ENCODE measurements at places on chromosomes 12 and 14. TPM values are rescaled to one million over a fixed set of nuclear protein-coding genes. Genes with fewer than 3 reads are reported as not detected.
A peak's percentile ranks its signal among the peaks of the same experiment; 100 is the strongest.

Gene KIF5A
- total RNA-seq: 1.9 TPM

Gene SOAT2
- 5.9 TPM for total RNA-seq

Gene TPPP2
- not detected for total RNA-seq

Gene HSPB8
- total RNA-seq: not detected

Gene DNAH10
- total RNA-seq: 0.05 TPM

Gene MSRB3
- total RNA-seq: not detected

Gene EVL
- 774 TPM for total RNA-seq

Gene LALBA
- not detected for total RNA-seq

Gene CCDC197
- total RNA-seq: 0.14 TPM

- H3K36me3 ChIP-seq: peaks cover 45% of the 10 kb centered on the region
- no peak overlapping the region for H3K27ac ChIP-seq
- no peak overlapping the region for H3K4me3 ChIP-seq
- peaks cover 5% of the 10 kb centered on the region for H3K4me1 ChIP-seq
- no peaks in the 10 kb centered on the region for H3K27me3 ChIP-seq
These were observed 74.7 kb downstream of the NIN start for GRCh38 chr14:50756300-50756699.

DNA sequence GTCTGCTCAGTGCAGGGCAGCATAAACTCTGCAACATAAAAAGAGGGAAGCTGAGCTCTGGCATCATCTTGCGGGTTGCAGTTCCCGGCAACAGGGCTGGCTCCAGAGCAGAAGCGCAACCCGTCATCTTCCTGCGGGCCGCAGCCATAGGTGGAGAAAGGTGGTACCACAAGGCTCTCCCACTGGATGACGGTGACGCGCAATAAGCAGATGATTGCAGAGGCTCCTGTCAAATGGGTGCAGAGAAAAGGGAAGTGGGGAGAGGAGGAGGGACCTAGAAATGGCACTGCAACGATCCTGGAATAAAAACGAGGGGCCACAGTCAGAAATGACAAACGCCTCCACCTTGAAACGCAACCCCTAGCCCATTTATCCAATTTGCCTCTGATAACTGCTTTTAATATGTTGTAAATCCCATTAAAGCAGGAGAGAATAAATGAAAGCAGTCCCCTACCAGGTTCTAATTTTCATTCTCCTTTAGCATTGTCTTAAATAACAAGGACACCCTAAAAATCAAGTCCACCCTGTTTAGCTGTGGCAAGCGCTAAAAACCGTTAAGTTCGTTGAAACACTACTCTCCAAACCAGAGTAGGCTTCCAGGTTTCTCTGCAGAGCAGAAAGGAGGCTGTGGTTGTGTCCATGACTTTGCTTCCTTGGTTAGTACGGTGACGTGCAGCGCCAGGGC, 30.9 kb upstream of the TUBA1C start:
- peaks cover 22% of the 10 kb centered on the region for H3K4me1 ChIP-seq
- peaks cover 6% of the 10 kb centered on the region for H3K27me3 ChIP-seq
- H3K27ac ChIP-seq: no peak overlapping the region
- H3K4me3 ChIP-seq: no peak overlapping the region

DNA sequence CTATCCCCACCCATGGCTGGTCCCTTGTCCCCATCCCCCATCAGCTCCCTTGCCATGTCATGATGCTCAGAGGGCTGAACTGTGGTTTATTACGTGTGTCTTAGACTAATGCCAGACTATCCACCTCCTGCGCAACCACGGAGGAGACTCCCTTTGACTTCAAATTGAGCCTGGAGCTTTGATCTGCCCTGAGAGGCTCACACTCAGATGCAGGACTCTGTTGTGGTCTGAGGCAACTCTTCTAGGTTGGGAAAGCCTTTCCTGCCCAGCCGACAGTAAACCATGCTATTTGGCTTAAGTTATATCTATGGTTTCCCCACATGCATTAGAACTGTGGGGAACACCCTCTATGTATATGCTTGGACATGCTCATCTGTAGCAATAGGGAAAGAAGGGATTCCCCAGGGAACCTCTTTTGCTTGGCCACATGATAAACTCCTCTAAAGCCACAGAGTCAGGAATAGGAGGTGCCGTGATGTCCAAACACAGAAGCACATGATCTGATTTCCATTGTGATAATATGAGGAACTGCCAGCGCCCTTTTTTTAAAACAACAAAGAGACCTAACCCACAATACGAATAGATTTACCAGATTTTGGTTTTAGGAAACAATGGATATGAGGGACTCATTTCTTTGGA, 11.1 kb upstream of the LGALS3 start:
- peaks cover 4% of the 10 kb centered on the region for H3K4me1 ChIP-seq
- DNase-seq: no peak
- H3K36me3 ChIP-seq: no peaks in the 10 kb centered on the region
- H3K27me3 ChIP-seq: peaks cover 4% of the 10 kb centered on the region
- no peak overlapping the region for H3K27ac ChIP-seq
- no peak overlapping the region for H3K4me3 ChIP-seq

GRCh38 chr14:69500736-69501135, 16.2 kb downstream of the PLEKHD1 start:
- no peaks in the 10 kb centered on the region for H3K36me3 ChIP-seq
- no peak overlapping the region for H3K27ac ChIP-seq
- no peak for DNase-seq
- H3K4me3 ChIP-seq: no peak overlapping the region
- H3K4me1 ChIP-seq: no peaks in the 10 kb centered on the region

GRCh38 chr14:93936245-93936644, 9.1 kb downstream of the FAM181A start:
- no peak for DNase-seq
- peaks cover 25% of the 10 kb centered on the region for H3K4me1 ChIP-seq
- peaks cover 54% of the 10 kb centered on the region for H3K36me3 ChIP-seq
- H3K4me3 ChIP-seq: no peak overlapping the region
- no peak overlapping the region for H3K27ac ChIP-seq

GRCh38 chr12:119808441-119808840, 68.7 kb downstream of the CIT start:
- peaks cover 19% of the 10 kb centered on the region for H3K4me1 ChIP-seq
- no peak overlapping the region for H3K27ac ChIP-seq
- no peak overlapping the region for H3K4me3 ChIP-seq

DNA sequence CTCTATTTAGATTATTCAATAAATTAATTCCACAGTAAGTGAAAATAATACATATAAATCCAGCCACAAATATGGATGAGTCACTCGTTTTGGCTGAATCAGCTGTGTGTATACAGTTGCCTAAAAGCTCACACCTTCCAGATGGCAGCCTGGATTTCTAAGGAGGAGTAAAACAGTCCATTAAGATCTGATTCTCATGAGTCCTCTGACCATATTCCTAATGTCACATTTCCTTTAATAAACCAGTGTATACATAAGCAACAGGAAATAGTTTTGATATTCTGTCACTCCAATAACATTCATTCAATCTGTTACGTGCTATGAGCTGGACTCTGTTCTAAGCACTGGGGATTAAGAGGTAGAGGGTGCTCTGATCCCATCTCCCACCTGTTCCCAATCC, 21.8 kb downstream of the MDM1 start:
- no peaks in the 10 kb centered on the region for H3K27me3 ChIP-seq
- H3K36me3 ChIP-seq: peaks cover 44% of the 10 kb centered on the region
- H3K4me3 ChIP-seq: no peak overlapping the region

DNA sequence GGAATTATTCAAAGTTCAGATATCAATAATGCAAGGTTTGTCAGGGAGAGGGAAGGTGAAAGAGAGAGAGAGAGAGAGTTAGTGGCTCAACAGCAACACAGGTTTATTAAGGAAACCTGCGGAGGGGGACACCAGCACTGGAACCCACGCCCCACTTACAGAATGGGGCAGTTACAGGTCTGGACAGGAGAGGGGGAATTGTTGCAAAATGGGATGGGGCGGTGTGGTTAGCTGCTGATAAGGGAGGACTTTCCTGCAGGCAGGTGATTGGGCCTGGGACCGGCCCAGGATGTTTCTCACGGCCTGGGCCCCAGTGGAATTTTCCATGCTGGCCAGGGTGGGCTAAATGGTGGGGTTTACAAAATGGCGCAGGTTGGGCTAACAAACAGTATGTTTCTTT, 278.2 kb upstream of the SLC16A7 start:
- no peaks in the 10 kb centered on the region for H3K4me1 ChIP-seq
- H3K36me3 ChIP-seq: no peaks in the 10 kb centered on the region
- H3K27me3 ChIP-seq: no peaks in the 10 kb centered on the region
- H3K27ac ChIP-seq: no peak overlapping the region
- DNase-seq: no peak

- H3K4me3 ChIP-seq: no peak overlapping the region
- peaks cover 24% of the 10 kb centered on the region for H3K4me1 ChIP-seq
- no peaks in the 10 kb centered on the region for H3K36me3 ChIP-seq
These were observed 108.1 kb downstream of the ERC1 start for GRCh38 chr12:1099158-1099557.

DNA sequence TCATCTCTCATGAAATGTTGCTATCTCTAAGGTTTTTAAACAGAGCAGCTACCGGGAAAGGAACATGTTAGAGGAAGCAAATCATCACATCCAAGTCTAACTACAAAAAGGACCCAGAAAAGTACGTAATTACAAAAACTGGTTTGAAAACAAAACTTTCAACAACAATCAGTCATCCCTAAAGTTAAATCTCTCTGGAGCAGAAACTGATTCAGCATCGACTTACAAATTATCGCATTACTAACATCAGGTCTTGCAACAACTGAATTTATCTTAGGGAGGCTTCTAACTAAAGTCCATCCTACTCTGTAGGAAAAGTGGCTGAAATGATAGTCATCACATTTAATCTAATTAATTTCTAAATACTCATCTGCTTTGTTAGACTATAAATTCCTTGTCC, 137.0 kb downstream of the MED13L start:
- H3K27me3 ChIP-seq: no peaks in the 10 kb centered on the region
- no peak overlapping the region for H3K27ac ChIP-seq
- H3K4me1 ChIP-seq: peaks cover 66% of the 10 kb centered on the region
- no peak overlapping the region for H3K4me3 ChIP-seq
- H3K36me3 ChIP-seq: no peaks in the 10 kb centered on the region

DNA sequence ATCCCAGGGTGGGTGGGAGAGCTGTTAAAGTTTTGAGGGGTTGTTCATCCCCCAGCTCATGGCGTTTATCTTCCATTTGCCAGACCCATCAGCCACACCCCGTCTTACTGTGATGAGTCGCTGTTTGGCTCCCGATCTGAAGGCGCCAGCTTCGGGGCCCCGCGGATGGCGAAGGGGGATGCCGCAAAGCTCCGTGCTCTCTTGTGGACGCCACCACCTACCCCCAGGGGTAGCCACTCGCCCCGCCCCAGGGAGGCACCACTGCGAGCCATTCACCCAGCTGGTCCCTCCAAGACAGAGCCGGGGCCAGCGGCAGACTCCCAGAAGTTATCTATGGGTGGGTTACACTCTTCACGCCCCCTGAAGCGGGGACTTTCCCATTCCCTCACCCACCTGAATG, 5.7 kb downstream of the RITA1 start:
- H3K36me3 ChIP-seq: peaks cover 23% of the 10 kb centered on the region
- no peak overlapping the region for H3K4me3 ChIP-seq
- peaks cover 23% of the 10 kb centered on the region for H3K4me1 ChIP-seq
- no peaks in the 10 kb centered on the region for H3K27me3 ChIP-seq
- DNase-seq: no peak

GRCh38 chr14:90567991-90568390, 171.2 kb downstream of the CALM1 start:
- no peaks in the 10 kb centered on the region for H3K27me3 ChIP-seq
- no peak overlapping the region for H3K27ac ChIP-seq
- no peak for DNase-seq

DNA sequence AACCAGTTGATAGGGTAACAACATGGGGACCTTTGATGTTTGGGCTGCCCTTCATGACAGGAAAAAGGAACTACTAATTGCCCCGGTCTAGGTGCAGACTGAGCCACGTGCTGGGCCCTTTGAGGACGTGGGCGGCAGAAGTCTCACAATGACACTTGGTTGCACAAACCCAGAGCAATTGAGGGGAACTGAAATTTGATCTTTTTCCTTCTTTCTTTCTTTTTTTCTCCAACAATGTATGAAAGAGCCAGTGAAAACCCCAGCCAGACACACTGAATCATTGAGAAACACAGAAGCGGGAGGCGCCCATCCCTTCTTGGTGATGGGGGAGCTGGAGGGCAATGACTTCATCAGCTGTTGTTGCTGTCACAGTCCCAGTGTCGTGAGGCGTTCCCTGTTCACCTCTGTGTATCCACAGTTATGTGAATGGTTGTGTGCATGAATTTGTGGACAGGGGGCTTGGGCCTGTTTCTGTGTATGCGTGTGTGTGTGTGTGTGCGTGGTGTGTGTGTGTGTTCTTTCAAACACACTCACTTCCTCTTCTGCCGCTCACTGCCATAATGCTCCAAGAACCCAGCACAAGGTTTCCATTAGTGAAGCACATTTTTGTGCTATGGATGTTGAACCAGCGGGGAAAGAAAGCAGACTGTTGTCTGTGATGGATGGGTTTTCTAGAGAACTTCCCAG, 137.5 kb upstream of the CCND2 start:
- peaks cover 47% of the 10 kb centered on the region for H3K4me1 ChIP-seq
- H3K27ac ChIP-seq: peak overlapping the region; percentile 69
- DNase-seq: peak; percentile 63
- H3K27me3 ChIP-seq: no peaks in the 10 kb centered on the region
- no peak overlapping the region for H3K4me3 ChIP-seq
- H3K36me3 ChIP-seq: peaks cover 10% of the 10 kb centered on the region
